Hematopoietic multipotent progenitor cell (in vitro differentiated cells): ENCODE measurements at places on chromosomes 13 and 19. TPM values are rescaled to one million over a fixed set of nuclear protein-coding genes. Genes with fewer than 3 reads are reported as not detected.

- no peak for DNase-seq
These were observed 7.9 kb upstream of the RASA3 start for GRCh38 chr13:114140131-114140905.

ZNF793 gene
- 4.6 TPM for total RNA-seq

- DNase-seq, result no peak
These were observed 52.6 kb upstream of the URAD start for GRCh38 chr13:28041031-28041461.

OR7D4 gene
- not detected for total RNA-seq

- no peak for DNase-seq
These were observed 61.0 kb upstream of the SPATA13 start for GRCh38 chr13:24099490-24099889.

- no peak for DNase-seq
These were observed 33.9 kb upstream of the MIR17HG start for GRCh38 chr13:91313581-91313980.

- DNase-seq, result peak; percentile 70
These were observed 25.2 kb upstream of the ZNF845 start for GRCh38 chr19:53308339-53308811.

DNA sequence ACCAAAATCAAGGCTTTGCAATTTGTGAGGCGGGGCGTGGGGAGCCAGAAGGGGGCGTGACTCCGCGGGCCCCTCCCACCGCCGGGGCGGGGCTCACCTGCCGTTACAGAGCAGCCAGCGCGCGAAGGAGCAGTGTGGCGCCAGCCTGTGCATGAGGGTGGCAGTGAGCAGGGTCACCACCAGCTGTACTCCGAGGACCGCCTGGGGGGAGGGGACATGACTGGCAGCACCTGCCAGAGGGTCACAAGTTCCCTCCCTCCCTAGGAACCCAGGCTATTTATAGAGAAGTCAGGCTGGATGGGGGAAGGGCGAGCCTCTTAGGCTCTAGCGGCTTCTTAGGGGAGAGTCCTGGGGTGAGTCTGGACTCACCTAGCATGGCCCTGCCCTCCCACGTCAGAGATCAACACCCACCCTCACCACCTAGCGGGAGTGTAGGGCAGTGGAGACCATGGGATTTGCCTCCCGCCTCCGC lies 3.6 kb downstream of the TMEM161A start:
- DNase-seq, result peak; percentile 81

DNA sequence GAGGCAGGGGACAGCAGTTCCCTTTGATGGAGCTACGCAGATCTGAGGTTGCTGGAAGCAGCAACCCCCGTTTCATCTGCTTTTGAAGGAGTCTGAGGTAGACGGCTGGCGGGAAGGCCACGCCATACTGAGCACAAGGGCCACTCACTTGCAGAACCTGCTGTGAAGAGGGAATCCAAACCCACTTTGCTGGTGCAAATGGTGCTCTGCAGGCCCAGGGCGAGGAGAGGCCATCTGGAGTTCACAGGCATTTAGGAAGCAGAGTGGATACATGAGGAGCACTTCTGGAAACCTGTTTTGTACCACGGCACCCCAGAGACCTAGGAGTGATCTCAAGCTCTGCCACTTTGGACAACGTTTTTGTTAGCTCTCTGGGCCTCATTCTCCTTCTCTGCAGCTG lies 227.8 kb downstream of the UQCRFS1 start:
- DNase-seq, result no peak
